ENCODE measurements at places on chromosomes 6 and 20. TPM values are rescaled to one million over a fixed set of nuclear protein-coding genes. Genes with fewer than 3 reads are reported as not detected.

DNA sequence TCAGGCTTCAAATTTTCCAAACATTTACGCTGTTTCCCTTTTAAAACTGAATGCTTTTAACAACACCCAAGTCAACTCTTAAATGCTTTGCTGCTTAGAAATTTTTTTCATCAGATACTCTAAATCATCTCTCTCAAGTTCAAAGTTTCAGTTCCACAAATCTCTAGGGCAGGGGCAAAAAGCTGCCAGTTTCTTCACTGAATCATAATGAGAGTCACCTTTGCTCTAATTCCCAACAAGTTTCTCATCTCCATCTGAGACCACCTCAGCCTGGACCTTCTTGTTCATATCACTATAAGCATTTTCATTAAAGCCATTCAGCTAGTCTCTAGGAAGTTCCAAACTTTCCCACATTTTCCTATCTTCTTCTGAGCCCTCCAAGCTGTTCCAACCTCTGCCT lies 69.1 kb downstream of the RNF217 start:
- DNase-seq = no peak

DNA sequence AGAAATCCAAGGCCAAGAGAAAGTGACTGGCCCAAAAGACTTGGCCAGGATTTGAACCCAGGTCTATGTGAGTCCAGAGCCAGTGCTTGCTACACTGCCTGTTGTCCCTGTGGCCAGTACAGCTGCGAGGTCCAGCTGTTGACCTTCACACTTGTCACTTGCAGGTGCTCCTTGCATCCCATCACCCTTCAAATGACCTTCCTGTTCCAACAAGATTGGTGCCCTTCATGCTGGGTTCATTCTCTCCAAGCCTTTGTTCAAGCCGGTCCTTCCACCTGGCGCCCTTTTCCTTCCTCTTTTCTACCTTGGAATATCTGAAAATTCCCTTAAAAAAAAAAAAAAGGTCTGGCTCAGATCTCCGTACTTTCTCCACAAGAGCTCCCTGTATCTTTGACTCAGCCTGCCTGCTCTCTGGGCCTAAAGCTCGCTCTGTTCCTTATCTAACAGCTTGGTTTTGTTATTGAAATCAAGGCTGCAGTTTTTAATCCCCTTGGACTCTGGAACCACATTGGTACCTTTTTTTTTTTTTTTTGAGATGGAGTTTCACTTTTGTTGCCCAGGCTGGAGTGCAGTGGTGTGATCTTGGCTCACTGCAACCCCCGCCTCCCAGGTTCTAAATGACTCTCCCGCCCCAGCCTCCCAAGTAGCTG lies 22.2 kb upstream of the MRPS18A start:
- DNase-seq = no peak

- no peak for DNase-seq
Observed at GRCh38 chr20:58901488-58902402, 49.2 kb downstream of the GNAS start.

DNA sequence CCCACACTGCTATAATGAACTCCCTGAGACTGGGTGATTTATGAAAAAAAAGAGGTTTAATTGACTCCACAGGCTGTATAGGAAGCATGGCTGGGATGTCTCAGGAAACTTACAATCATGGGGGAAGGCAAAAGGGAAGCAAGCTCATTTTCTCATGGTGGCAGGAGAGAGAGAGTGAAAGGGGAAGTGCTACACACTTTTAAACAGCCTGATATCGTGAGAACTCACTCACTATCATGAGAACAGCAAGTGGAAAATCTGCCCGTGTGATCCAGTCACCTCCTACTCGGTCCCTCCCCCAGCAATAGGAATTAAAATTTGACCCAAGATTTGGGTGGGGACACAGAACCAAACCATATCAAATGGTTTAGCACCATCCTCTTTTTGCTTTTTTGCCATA lies 116.6 kb upstream of the CEP162 start:
- DNase-seq = no peak

DNA sequence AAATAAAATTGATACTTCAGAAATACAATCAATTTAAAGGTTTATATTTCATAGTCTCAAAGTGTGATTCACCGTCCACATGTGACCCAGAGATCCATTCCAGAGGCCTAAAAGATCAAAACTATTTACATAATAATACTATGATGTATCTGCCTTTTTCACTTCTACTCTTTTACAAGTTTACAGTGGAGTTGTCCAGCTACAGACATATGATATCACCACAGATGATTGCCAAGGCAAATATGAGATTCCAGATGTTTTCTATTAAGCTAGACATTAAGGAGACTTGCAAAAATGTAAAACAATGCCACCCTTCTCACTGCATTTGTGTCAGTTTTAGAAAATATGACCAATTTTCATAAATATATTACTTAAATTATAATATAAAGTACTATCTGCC lies 443.7 kb downstream of the GJA1 start:
- DNase-seq = no peak

DNA sequence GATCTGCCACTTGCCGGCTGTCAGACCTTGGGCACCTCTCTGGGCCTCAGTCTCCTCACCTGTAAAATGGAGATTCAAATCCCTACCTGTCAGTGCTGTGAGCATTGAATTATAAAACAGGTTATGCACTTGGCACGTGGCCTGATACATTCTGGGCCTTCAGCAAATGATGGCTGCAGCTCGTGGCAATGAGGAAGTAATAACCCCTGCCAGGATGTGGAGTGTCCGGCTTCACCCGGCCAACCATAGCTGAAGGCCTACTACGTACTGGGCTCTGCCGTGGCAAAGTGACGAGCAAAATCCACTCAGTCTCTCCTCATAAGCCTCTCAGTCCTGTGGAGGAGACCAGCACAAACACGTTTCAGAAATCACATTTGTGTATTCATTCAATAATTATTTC lies 10.9 kb upstream of the VSTM2L start:
- no peak for DNase-seq

DNA sequence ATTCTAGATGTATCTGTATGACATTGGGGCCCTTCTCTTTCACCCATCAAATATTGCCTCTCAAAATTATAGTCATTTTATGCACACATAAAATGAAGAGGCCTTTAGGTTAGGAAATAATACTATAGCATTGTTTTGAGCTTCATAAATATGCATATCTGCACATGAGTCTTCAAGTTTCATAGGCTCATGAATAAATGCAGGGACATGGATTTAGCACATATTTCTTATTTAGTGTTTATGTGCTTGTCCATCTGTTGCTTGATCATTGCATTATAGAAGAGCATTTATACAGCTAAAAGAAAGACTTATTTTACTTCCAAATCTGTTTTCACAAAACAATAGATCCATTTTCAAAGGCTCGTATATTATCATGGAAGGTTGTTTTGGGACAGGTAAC lies 455.8 kb downstream of the EPM2A start:
- DNase-seq = no peak

DNA sequence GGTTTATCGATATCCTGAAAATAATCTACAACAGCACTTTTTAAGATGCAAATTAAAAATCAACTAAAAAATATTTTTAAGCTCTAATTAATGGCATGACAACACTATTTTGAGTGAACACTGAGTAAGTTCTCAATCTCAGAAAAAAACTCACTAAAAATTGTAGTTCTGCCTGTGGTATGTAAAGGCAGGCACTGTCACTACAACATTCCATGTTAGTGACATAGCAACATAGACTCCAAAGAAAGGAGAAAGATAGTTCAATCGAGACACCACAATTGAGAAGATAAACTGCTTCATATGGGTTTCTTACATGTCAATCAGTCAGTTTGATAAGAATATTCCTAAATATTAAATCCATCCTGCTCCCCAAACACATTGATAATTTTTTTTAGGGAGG lies 38.0 kb downstream of the COL12A1 start:
- DNase-seq = no peak

- no peak for DNase-seq
Observed at GRCh38 chr20:41664584-41664983, 46.4 kb upstream of the CHD6 start.

DNA sequence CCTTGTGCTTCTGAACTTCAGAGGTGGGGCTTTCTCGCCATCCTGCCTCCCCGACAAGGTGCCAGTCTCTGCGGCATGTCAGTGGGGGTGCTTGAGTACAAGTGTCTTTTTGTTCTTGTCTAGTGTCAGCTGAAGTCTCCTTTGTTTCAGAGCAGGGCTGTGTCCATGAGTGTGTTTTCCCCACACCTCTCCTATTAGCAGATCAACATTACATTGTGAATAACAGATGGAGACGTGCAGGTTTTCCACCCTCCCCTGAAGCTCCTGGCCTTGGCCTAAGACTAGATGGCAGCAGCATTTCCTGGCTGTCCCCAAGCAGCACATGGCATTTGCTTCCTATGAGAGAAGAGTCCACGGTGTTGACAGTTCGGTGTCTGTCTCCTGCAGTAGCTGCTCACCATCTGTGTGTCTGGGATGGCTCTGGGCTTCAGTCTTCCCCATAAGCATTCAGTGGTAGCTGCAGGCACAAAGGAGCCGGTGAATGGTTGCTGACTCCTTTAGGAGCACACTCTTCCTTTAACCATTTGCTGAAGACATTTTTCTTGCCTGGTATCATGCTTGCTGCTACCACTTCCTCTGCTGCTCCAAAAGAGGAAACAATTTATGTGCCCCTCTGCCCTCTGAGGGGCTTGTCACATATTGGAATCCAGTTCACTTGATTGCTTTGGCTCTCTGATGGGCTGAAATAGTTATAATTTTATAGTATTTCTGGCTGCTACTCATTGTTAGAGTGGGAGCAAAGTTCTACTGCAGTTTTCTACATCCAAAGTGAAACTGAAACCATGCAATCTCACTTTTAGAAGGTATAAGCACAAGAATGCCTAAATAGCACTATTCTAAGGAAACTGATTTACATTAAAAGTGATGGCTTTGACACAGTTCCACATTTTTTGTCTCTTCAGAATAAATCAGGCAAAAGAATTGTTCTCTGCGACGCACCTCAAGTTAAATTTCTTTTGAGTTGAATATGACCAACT lies 913.0 kb downstream of the C6orf118 start:
- DNase-seq = no peak

DNA sequence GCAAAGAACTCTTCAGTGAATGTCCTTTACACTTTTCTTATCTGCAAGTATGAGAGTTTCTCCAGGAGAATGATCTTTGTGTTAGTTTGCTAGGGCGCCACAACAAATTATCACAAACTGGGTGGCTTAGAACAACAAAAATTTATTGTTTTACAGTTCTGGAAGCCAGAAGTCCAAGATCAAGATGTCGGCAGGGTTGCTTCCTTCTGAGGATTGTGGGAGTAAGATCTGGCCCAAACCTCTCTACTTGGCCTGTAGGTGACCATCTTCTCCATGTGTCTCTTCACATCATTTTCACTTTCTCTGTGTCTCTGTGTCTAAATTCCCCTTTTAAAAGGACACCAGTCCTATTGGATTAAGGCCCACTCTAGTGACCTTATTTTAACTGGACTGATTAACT lies 103.0 kb downstream of the ADTRP start:
- DNase-seq = no peak

DNA sequence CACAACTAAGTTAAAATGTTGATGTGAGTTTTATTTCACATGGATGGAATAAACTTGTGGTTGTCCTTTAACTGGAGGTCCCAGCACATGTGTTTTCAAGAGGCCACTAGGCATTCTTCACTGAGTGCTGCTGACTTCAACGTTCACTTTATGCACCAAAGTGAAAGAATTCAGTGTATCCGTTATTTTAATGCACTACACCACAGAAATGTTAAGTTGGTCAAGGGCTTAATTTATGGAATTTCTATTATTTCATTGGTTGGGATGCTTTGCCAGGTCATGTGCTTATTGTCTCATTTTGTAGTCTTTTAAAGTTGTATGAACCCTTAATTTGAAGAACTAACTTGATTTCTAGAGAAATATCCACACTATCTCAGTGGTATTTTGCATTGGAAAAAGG lies 106.4 kb downstream of the PPP1R14C start:
- DNase-seq = no peak

DNA sequence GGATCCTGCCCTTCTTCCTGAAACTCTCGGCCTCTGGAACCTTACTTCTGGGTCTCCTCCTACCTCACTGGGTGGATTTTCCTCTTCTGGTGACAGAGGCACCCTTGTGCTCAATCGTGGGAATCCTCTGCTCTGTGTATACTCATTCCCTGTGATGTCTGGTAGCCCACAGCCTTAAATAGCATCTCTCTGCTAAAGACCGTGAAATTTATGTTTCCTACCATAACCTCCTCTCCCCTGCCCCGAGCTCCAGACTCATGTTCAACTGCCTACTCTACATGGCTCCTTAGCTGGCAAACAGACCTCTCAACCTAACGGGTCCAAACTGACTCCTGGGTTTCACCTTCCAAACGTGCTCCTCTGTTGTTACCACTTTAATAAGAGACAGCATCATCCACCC lies 9.9 kb downstream of the MMP9 start:
- no peak for DNase-seq

- DNase-seq = peak; percentile 43
Observed at GRCh38 chr6:14711056-14711703, 534.7 kb upstream of the JARID2 start.

GRCh38 chr20:32808438-32808837 lies 11.3 kb upstream of the MAPRE1 start:
- DNase-seq = no peak

DNA sequence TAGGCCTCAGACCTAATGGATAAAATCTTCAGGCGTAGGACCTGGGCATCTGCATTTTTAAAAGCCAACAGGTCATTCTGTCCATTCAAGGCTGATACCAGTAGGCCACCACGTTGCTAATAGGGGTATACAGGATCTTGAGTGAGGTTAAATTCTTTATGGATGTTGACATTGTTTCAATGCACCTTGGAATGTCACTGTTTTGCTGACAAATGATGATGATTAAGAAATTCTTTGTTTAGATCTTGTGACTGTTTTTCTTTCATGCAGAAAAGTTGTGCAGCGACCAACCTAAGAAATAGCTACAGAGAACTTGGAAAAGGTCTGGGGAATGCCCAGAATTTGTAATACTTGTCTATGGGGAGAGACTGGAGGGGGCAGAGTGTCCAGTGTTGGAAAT lies 101.1 kb upstream of the CLDN20 start:
- no peak for DNase-seq

DNA sequence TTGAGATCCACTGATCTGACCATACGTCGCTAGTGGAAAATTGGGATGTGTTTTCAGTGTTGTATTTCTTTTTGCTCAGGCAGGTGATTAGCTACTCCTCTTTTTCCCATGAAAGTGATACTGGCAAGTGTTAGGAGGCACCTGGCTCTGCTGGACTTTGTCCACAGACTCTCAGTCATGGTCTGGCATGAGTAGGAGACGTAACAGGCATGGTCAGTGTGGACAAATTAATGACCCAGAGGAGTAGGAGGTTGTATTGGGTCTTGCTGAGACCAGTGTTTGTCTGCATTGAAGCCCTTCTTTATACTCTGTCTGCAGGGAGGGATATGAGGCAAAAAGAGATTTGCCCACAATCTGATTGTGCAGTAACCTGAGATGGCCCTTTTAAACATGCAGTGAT lies 178.7 kb downstream of the DTNBP1 start:
- no peak for DNase-seq

GRCh38 chr20:62205618-62206387 lies 14.3 kb downstream of the HRH3 start:
- no peak for DNase-seq

Gene ECT2L
- total RNA-seq = not detected

Gene METTL24
- total RNA-seq = not detected

Gene OLIG3
- total RNA-seq = 0.12 TPM

Gene SLA2
- total RNA-seq = 0.05 TPM

Gene SLC17A1
- total RNA-seq = not detected

Gene GSTA1
- total RNA-seq = not detected

Gene KCTD20
- 67.0 TPM for total RNA-seq

Gene BPIFB1
- not detected for total RNA-seq

Gene MROH8
- 0.05 TPM for total RNA-seq

Gene RPL7L1
- 156 TPM for total RNA-seq

Gene MCCD1
- not detected for total RNA-seq

Gene SOBP
- 0.59 TPM for total RNA-seq

Gene PDE10A
- total RNA-seq = 233 TPM

Gene TAP2
- total RNA-seq = 30.7 TPM
